Renal pelvis (tissue), 12 donors: ENCODE measurements at places on chromosomes 6 and 20. TPM values are rescaled to one million over a fixed set of nuclear protein-coding genes. Genes with fewer than 3 reads are reported as not detected.

CGA gene
- 2.2 TPM for polyA plus RNA-seq

TFEB gene
- 9.4 TPM for polyA plus RNA-seq

C6orf58 gene
- 1.5 TPM for polyA plus RNA-seq

DNA sequence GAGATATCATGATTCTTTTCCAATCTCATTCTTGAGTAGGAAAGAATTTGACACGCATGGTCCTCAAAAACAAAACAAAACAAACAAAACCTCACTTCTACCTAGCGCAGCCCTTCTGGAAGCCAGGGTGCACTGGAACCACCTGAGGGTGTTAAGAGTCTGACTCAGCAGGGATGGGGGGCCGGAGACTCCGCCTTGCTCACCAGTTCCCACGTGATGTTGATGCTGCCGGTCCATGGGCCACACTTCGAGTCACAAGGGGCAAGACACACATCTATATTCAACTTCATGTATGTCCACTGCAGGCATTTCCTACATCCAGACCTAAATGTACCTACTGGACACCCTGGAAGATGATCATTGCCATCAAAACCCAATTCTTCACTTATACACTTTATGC lies 30.4 kb downstream of the BFSP1 start:
- no peak for DNase-seq

DNA sequence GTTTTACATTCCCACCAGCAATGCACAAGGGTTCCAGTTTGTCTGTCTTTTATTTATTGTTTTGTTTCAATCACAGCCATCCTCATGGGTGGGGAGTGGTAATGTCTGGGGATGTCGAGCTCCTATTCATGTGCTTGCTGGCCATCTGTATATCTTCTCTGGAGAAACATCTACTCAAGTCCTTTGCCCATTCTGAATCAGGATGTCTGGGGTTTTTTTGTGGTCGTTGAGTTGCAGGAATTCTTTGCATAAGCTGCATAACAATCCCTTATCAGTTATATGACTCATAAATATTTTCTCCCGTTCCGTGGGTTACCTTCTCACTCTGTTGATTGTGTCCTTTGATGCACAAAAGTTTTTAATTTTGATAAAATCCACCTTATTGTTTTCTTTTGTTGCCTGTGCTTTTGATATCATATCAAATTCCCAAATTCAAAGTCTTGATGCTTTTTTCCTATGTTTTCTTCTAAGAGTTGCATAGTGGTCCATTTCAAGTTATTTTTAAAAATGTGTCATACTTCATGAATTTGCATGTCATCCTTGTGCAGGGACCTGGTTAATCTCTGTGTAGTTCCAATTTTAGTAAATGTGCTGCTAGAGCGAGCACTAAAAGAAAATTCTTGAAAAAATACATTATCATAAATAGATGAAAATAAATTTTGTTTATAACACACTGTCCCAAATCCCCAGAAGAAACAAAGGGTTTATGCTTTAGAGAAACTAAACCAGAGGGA lies 54.9 kb upstream of the PDE10A start:
- no peak for DNase-seq

DNA sequence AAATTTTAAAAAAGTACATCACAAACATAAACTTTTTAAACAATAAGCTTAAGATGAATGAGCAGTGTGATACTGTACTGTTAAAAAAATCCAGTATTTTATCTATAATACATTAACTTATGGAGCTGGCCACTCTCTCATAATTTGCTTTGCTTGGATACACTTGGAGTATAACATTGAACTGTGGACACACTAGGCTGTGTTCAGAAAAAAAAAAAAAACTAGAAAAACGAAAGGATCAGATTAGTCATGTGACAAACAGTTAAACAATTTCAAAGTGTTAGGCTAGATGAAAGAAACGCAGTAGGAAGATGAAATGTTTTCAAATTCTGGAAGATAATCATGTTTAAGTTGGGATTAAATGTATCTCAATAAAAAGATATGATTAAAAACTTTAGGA lies 220.0 kb downstream of the GRIK2 start:
- DNase-seq = no peak

DNA sequence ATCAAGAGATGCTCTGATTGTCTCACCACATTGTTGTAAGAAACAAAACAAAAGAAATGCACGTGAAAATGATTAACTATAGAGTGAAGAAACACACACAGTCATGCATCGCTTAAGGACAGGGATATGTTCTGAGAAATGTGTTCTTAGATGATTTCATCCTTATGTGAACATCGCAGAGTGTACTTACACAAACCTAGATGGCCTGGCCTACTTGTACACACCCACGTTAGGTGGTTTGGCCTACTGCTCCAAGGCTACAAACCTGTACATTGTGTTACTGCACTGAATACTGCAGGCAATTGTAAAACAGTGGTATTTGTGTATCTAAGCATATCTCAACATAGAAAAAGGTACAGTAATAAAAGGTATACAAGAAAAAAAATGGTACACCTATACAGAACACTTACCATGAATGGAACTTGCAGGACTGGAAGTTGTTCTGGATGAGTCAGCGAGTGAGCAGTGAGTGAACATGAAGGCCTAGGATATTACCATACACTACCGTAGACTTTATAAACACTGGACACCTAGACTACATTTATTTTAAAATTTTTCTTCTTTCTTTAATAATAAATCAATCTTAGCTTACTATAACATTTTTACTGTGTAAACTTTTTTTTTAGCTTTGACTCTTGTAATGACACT lies 48.6 kb downstream of the FKBP5 start:
- DNase-seq = no peak

- no peak for DNase-seq
Observed at GRCh38 chr6:4066029-4066755, 12.7 kb downstream of the FAM217A start.

DNA sequence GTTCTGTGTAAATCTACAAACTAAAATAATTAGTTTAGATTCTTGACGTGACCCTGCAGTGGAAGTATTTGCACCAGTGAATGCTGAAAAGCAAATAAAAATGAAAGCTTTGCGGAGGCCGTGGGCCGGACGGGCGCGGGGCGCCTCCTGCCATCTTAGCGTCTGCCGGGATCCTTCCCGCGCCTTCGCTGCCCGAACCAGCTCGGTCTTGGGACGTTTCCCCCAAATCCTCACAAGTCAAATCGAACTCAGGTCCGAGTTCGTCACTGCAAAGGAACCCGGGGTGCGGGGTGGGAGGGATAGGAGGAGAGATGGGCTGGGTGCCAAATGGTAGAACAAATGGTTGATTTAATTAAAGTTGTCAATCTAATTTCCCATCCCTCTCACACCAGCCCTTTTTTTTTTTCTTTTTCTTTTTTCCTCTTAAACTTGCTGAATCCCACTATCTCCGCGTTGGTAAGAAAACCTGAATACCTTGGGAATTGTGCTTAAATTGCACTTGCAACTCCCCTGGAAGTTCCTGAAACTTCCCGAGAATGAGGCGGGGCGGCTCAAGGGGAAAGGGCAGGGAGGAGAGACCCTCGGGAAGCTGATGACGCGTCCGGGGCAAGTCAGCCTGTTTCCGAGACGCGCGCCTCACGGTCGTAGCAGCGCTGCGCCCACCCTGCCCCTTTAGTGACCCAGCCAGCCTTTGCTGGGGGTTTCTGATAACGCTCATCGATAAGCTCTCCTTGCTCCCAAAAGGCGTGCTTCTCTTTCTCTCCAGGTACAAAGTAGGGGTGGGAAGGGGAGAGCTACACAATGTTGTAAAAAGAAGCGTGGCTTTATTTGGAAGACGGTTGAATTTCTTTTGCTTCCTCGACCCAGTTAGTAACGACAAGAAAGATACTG lies 1.8 kb downstream of the GJA1 start:
- no peak for DNase-seq

GRCh38 chr6:53287336-53288225 lies 61.2 kb downstream of the ELOVL5 start:
- DNase-seq = no peak
